ENCODE measurements at places on chromosomes 16 and 17.

DNA sequence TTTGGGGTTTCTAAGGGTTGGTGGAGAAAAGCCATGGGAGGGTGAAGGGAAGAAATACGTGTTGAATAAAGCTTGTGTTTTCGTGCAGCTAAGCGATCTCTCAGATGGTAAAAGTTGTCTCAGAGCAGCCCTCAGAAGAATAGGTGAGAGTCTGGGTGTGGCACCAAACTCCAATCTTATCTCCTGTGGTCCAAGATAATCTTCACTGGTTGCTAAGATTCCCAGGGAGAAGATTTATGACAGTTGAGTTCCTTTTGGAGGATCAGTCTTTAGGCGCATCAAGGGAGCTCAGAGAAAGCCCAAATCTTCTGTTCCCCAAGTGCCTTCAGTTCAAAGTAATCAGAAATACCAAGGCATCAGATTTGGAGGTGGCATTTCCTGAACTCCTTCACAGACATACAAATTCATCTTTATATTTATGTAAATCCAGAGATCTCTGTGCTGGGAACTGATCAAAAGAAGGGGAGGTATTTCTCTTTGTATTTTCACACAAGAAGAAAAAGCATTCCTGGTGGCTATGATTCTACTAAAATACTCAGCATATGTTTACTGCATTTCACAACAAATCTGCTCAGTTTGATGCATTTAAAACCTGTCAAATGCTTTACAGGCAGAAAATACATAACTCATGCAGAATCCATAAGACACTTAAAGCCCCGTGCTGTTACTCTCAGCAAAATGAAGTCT lies 102.9 kb downstream of the ABCC12 start:
- no peak for DNase-seq

DNA sequence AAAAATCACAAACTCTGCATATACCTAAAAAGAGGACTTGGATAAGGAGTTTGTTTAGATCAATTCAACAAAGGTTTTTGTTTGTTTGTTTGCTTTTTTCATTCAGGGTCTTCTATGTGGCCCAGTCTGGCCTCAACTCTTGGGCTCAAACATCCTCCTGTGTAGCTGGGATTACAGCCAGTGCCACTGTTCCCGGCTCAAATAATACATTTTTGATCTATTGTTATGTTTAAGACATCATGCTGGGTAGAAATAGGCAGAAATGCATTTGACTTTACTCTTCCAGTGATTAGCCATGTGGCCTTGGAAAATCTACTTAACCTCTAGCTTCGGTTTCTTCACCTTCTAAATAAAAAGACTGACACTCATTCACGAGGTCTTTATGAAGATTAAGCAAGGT lies 11.5 kb downstream of the MAP2K6 start:
- no peak for DNase-seq

GRCh38 chr16:84687715-84688114 lies 12.1 kb upstream of the USP10 start:
- no peak for DNase-seq

GRCh38 chr17:48153691-48154358 lies 46.3 kb downstream of the SNX11 start:
- DNase-seq = peak; percentile 77

- DNase-seq = peak; percentile 45
Measured at GRCh38 chr16:58025351-58026138, at the start of gene MMP15. MMP15 (plus strand) TSS chr16:58025754; CDS start chr16:58026351, 597 bp downstream.

DNA sequence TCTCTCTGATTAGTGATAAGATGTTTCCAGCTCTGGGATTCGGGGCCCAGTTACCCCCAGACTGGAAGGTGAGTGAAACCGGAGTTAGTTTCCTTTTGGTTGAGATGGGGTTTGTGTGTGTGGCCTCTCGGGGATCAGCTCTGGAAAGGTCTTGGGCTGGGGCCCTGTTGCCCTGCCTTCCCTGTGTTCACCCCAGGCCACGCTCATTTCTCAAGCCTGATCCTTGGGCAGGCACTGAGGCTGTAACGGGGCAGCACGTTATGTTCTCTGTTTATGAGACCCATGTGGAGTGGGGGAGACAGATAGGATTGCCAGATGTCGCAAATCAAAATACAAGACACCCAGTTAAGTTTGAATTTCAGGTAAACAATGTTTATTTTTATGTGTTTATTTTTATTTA lies 35.5 kb downstream of the CPNE2 start:
- no peak for DNase-seq
